ENCODE measurements at places on chromosomes 2 and 18.

DNA sequence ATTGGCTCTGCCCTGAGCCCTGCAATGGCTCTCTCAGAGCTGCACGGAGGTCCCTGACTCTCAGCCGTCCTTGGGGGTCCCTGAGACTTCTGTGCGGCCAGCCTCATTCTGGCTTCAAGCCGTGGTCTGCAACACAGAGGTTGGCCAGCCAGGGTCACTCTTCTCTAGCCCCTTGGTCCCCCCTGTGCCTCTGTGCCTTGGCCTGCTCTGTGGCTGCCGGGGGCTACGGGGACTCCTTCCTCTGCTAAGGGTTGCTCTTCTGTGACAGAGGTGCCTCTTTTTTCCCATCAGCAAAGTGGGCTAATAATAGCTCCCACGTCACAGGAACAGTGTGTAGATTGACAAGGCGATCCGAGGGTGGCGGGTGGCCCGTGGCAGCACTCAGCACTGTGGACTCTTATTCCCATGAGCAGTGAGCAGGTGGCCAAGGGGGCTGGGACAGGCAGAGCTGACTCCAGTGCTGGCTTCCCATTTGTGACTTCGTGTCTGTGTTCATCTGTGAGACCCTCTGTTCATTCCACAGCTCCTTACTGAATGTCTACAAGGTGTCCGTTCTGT, 19.4 kb downstream of the INHBB start:
- DNase-seq: no peak

- DNase-seq: no peak
These were observed 43.9 kb downstream of the PSD4 start for GRCh38 chr2:113217455-113218282.

- peak; percentile 19 for DNase-seq
These were observed 46.0 kb downstream of the CAVIN2 start for GRCh38 chr2:191800874-191801273.

DNA sequence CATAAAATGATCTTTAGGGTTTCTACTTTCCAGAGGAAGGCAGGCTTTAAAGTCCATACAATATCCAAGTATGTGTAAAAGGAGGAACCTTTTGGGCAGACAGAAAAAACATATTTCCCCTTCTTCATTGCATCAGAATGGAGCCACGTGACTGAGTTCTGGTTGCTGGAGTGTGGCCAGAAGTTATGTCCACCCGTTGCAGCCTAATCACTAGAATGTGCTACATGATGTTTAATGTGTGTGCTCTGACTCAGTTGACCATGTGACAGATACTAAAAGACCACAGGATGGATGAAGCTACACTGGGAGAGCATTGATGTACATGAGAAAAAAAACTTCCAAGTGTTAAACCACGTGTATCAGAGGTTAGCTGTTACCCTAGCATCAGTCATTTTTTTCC, 460.9 kb downstream of the RIT2 start:
- peak; percentile 3 for DNase-seq

- no peak for DNase-seq
These were observed 22.2 kb upstream of the POMC start for GRCh38 chr2:25190536-25190935.

DNA sequence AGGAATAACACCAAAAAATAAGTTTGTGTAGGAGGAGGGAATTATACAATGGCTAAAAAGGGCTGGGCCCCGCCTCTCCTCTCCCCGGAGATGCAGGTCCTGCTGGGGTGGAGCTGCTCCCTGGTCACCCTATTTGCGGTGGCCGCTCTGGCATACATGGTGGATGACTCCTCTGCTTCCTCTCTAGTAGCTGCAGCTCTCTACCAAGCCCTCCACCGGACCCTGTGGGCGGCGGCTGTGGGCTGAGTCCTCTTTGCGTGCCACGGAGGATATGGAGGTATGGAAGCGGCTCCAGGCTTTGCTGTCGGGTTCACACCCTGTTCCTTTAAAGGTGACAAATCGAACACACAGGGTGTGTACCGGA, 77.1 kb upstream of the SEC11C start:
- DNase-seq: no peak

- peak; percentile 45 for DNase-seq
These were observed 52.7 kb upstream of the CCDC68 start for GRCh38 chr18:55012008-55012407.

- peak; percentile 4 for DNase-seq
These were observed 158.9 kb downstream of the NEB start for GRCh38 chr2:151575338-151575737.

DNA sequence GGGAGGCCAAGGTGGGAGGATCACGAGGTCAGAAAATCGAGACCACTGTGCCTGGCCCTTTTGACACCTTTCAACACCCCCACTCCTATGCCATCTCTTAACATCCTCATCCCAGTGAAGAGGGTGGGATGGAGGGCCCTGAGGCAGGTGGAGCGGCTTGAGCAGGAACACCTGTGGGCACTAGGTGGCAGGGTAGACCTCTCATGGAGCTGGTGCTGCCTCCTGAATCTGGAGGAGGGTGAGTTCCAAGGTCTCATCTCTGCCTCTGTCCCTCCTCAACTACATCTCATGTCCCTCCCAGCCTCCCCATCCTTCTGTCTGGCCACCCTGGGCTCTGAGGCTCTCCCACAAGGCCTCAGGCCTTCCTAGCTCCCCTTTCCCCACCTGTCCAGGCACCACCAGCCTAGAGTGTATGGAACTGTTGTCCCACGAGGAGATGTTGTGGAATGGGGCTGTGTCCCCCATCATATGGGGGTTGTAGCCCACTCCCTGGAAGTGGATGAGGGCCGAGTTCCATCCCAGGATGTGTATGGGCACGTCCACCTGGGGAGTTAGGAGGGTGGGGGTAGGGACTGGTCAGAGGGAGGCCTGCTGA, 17.0 kb upstream of the CRYBA2 start:
- no peak for DNase-seq

GRCh38 chr18:7844418-7844817, 277.3 kb downstream of the PTPRM start:
- no peak for DNase-seq

- DNase-seq: no peak
These were observed 75.6 kb downstream of the NCOA1 start for GRCh38 chr2:24566630-24567029.

DNA sequence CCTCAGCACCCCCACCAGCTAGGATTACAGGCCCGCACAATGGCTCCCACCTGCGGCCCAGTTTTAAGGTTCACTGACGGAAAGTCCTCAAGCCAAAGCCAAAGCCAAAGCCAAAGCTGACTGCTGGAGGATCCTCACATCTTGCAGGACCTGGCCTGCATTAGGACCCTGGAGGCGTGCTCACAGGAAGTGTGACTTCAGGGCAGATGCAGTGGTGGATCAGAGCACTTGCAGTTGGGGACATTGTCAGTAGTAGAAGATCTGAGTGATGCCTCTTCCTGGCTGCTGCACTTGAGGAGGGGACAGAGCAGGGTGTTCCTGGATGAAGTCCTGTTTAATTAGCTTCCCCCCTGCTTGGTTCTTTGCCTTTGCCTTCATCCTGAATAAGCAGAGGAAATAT, 69.0 kb upstream of the ALPP start:
- no peak for DNase-seq

DNA sequence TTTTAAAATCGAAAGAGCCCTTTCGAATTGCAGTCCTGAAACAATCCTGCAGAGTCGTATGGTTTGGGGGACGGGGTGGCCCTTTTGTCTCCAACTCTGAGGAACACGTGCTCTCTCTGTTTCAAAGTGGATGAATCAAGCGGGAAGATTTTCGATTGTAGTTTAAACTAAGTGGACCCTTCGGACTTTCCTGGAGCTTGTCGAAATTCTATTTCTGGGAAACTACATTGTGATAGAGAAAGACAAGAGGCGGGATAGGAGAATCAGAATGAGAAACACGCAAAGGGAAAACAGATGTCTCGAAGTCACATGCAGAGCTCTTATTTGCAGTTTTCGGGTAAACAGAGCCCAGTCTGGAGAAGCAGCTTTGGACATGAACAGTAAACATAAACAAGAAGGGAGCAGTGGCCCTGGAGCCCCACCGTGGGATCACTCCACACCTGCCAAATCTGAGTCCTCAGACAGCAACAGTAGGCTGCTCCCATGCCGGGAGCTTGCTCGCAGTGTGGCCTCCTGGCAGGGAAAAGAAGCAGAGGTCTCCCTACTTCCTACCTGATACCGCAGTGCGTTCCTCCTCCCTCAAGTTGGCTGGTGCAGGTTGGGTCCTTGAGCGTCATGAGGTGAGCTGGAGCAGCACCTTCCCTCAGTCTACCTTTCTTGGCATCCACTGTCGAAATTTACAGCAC, 202.4 kb downstream of the SLC4A3 start:
- DNase-seq: no peak

GRCh38 chr2:67416136-67416535, 19.0 kb downstream of the ETAA1 start:
- no peak for DNase-seq

DNA sequence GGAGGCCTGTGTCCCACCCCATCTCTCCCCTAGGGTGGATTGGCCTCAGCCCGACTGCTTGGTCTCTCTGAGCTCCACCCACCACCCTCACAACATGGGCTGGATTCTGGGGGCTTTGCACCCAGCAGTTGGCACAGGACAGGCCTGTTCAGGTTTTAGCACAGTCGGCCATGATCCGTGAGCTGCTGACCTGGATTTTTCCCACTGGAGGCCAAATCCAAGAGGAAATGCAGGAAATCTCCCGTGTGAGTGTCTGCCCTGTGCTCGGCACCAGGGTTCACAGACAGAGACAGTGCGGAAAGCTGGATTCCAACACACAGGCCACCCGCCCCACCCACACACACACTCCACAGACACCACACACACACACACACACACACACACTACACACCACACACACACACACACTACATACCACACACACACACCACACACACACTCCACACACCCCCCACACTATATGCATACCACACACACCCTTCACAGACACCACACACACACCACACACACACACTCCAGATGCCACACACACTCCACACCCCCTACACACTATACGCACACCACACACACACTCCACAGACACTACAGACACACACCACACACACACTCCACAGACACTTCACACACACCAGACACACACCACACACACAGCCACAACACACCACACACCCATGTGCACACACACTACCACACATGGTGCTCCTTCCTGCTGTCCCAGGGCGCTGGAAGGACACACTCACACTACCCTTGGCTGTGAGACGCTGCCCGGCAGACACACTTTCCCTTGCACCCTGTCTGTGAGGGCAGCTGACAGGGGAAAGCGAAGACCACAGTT, 14.1 kb downstream of the MBP start:
- DNase-seq: no peak

DNA sequence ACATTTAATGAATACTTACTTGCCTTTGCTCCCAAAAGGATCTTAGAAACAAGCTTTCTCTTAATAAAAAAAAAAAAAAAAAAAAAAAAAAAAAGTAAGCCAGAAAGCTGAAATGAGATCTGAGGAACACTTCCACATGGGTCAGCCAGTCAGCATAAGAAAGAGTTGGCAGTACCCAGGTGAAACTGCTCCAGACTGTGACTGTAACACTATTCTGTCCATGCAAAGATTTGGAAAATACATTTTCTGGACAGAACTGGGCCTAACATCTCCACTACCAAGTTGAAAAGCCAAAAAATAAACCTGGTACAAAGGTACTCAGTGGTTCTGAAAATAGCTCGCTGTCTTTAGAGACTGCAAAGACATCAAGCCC, 135.7 kb downstream of the THADA start:
- DNase-seq: no peak

- peak; percentile 59 for DNase-seq
These were observed 27.6 kb downstream of the CELF4 start for GRCh38 chr18:37537868-37538525.

DNA sequence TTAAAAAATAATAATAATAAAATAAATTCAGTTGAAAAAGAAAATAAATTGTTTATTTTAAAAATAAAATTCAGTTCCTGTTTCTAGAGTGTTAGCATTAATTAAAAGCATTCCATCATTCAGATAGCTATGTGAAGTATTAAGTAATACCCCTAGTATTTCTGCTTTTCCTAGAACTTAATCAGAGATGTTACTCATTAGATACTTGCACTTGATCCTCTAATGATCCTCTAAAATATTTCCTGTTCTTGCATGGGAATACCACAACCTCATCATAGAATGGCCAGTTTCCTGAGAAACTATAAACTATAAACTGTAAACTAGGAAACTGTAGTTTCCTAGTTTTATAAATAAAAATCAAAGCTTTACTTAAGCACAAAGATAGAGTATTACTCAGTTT, 11.1 kb upstream of the CNNM3 start:
- no peak for DNase-seq

- peak; percentile 88 for DNase-seq
These were observed 333.4 kb downstream of the SETBP1 start for GRCh38 chr18:45014047-45014501.

DNA sequence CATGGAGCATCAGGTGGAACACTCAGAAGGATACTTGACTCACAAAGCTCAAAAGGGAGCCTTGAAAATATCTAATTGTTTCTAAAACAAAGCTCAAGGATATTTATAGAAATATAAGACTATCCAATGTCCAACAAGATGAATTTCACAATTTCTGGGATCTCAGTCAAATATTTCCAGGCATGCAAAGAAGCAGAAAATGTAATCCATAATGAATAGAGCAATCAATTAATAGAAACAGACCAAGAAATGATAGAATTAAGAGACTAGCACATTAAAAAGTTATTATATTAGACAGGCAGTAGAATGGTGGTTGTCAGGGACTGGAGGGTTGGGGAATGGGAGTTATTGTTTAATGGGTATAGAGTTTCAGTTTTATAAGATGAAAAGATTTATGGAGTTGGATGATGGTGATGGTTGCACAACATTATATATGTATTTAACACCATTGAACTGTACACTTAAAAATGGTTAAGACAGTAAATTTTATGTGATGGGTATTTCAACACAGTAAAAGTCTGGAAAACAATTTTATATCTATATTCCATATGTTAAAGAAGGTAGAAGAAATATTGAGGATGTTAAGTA, 189.9 kb upstream of the PIEZO2 start:
- DNase-seq: peak; percentile 20

DNA sequence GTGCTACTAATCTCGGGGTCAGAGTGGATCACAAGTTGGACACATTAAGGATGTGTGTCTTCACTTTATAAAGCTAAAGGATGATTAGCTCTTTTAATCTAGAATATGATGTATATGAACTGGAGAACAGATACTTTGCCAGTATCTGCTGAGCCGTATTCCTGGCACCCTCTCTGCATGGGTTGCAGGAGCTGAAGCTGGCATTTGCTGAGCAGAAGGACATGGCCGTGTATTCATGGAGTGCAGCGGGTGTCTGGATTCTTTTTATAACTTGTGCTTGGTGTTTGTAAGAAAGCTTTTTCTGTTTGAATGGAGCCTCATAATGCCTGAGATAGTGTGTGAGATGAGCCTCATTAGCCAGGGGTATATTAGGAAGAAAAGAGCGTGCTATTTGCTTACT, 103.9 kb upstream of the MCFD2 start:
- DNase-seq: no peak

DNA sequence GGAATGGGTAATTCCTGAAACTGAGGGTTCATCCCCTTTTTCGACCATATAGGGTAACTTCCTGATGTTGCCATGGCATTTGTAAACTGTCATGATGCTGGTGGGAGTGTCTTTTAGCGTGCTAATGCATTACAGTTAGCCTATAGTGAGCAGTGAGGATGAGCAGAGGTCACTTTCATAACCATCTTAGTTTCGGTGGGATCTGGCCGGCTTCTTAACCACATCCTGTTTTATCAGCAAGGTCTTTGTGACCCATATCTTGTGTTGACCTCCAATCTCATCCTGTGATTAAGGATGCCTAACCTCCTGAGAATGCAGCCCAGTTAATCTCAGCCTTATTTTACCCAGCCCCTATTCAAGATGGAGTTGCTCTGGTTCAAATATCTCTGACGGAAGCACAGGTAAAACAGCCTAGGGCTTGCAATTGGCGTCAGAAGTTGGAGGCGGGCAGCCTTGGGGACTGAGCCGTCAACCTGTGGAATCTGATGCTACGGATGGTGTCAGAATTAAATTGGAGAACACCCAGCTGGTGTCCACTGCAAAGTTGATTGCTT, 19.5 kb downstream of the RALBP1 start:
- no peak for DNase-seq
